NCI-H2081 (cell line): ENCODE measurements at places on chromosomes 12 and 14.
A peak's percentile ranks its signal among the peaks of the same experiment; 100 is the strongest.

DNA sequence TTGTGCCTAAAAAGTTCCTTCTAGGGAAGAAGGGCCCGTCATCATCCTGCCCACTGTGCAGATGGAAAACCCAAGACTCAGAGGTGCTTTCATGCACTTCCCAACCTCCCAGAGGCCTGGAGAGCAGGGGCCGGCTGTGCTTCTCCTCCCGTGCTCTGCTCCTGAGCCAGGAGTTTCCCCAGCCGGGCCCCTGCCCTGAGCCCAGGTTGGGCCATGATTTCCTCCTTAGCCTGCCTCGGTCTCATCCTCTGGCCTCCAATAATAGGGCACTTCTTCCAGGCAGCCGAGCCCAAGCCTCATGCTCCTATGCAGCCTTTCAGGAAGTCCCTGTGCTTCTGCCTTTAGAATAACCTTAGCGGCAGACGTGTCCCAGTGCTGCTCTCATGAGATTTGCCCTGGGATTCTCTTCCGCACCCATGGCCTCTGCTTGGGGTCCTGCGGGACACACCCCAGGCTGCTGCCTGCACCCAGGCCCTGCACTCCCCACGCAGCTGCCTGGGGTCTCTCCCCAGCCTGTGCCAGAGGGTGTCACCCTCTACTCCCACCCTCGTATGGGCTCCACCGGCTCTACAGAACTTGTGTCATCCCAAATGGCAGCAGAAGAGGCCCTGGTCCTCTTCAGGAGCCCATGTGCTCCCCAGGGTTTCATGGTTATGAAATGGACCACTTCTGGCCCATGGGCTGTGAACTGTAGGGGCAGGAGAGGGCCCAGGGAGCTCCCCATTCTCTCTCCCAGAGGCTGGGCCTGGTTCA is 359.3 kb downstream of the ADGRD1 start:
- no peak for DNase-seq

DNA sequence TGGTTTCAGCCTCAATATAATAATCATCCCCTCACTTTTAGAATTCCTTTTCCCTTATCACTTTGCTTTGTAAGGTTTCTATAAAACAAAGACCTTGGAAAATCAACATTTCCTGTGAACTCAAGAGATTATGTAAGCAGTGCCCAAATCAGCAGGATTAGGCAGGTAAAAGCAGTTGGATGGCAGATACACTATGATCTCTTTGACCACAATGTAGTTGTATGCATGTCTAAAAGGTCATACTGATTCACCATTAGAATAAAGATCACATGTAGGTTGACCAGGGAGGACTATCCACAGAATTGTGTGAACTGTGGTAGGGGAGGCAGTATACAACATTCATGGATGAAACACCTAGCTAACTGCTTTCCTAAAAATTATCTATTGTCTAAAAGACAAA is 57.5 kb downstream of the DENND5B start:
- DNase-seq = no peak

DNA sequence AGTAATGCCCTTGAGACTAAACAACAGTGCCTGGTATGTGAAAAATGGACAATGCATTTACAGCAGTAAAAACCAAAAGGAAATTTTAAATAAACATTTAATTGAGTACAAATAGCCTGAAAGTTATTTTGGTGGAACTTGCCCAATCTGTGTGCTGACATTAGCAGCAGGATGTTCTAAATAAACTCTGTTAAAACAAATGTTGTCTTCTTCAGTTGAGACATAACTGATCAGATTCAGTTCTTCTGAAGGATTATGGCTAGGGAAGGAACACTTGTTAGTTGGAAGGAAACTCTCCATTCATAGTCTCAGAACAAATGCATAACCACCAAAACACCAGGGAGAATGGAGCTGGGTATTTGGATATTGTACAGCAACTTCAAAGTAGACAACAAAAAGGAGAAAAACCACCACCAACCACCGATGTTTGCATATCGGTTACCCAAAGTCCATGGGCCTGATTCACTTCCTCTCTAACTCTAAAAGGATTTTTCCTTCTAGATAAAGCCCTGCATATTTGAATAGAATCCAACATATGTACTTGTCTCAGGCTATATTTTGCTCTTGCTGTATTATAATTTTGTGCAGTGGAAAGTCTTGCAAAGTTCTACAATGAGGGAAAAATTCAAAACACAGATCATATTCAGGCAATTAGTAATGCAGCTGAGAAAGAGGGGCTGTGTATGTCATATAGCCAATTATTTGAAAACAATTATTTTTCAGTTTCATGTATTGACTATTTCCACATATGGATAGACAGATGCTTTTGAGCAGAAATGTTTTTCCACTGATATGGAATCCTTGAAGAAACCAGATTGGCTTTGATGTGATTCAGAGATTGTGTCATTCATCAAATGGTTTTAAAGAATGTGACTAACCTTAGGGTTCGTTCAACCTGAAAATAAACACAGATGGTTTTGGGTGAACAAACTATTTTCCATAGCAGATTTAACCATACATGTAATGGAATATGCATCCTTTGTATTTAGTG is 152.2 kb upstream of the BMP4 start:
- DNase-seq = no peak

DNA sequence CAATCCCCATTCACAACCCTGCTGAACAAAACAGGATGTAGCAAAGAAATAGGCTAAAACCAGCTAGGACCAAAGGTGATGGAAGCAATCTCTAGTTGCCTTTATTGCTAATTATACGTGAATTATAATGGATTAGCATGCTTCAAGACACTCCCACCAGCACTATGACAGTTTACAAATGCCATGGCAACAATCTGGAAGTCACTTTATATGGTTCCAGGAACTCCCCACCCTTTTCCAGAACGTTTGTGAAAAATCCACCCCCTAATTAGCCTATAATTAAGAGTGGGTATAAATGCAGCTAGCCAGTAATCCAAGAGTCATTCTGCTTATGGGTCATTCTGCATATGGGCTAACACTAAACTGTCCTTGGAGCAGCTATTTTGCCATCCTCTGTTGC is 328.7 kb downstream of the FLRT2 start:
- DNase-seq = no peak

- no peak for DNase-seq
These were observed 5.3 kb downstream of the SCNN1A start for GRCh38 chr12:6369916-6370575.

DNA sequence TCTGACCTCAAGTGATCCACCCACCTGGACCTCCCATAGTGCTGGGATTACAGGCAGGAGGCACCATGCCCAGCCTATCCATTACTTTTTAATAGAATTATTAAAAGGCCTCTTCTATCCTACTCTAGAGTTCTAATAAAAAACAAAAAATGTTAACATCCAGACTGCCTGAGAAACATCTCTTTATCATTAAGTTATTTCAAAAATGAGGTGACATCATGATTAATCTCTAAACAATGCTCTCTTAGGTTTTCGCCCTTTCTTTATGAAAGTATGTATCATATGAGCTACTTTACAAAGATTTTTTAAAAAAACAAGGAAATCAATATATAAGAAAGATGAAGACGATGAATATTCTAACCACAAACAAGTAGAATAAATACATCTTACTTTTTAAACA is 52.6 kb downstream of the FGD6 start:
- DNase-seq = no peak

GRCh38 chr12:19648591-19648990 is 209.3 kb downstream of the AEBP2 start:
- no peak for DNase-seq

DNA sequence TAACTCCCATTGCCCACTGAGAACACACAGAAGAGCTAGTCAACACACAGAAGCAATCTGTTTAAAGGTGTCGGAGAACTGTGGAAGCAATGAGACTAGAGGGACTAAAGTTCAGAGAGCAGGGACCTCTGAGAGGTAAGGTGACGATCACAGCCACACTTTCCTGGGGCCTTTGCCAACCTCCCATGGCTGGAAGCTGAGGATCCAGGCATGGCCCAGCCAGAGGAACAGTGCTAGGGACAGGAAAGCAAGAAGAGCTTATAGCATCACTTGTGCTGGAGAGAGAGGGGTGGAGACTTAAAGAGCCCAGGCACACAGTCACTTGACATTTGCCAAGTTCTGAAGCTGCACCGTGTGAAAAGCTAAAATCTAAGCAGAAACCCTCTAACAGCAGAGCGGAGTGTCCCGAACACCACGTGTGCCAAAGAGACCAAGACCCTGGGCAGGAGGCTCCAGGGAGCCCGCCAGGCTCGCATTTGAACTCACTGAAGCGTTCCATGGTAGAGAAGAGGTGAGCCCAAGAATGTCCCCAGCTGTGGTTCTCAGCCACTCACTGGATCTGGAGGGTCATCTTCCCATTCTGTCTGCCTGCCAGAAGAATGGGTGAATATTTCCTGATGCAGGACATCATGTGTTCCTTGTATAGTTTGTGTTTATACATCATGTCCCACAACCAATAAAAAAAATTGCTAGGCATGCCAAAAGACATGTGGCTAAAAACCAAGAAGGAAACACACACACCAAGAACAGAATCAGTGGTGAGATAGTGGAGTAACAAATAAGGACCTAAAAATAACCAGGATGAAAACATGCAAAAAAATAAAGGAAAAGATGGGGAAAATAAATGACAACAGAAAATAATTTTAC is 174.0 kb upstream of the C14orf180 start:
- DNase-seq = no peak

GRCh38 chr14:34126586-34126985 is 175.7 kb upstream of the EGLN3 start:
- no peak for DNase-seq

DNA sequence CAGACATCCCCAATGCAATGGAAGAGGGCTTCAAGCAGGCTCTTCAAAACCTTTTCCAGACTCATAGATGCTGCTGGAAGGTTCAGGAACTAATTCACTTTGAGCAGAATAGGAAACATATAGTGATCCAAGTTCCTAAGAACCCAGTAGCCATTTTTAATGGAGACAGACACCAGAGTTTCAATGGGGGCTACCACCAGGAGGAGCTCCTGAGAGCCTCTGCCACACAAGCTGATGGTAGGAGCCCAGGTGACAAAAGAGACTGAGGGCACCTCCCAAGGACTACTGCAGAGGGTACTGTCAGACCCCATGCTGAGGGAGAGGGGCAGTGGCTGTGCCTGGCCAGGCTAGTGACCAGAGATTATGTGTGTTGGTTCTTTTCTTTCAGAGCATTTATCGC is 45.9 kb downstream of the IFNG start:
- DNase-seq = peak; percentile 15

GRCh38 chr12:109289551-109289950 is 19.5 kb downstream of the FOXN4 start:
- no peak for DNase-seq
